ENCODE measurements at places on chromosomes 6 and 20. TPM values are rescaled to one million over a fixed set of nuclear protein-coding genes. Genes with fewer than 3 reads are reported as not detected.

DNA sequence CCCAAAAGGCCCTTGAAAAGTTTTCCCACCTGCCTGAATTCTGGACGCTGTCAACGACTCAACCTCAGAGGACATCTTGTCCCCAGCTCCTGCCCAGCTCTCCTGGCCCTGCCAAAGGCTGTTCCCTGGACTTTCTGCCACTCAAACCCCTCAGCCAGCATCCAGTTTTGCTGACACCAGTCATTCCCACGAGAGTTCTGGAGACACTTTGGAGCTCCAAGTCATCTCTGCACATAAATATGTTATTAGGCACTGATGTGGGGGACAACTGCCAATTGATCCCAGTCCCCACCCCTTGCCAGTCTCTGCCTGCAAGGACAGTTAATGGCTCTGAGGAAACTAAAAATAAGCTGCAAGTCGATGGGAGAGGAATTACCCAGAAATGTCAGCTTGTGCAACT is 38.9 kb upstream of the KCNB1 start:
- no peaks in the 10 kb centered on the region for H3K36me3 ChIP-seq
- H3K4me1 ChIP-seq: no peaks in the 10 kb centered on the region

DNA sequence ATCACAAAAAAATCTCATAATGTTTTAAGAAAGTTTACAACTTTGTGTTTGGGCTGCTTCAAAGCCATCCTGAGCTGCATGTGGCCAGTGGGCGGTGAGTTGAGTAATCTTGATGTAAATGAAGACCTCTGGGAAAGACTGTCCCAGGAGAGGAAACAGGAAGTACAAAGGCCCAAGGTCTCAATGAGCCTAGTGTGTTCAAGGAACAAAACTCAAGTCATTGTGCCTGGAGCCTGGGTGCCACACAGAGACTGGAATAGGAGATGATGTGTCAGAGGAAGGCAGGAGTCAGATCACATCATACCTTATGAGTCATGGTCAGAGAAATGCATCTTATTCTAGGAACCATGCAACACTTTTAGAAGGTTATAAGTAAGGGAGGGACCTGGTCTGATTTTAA is 51.5 kb downstream of the COL19A1 start:
- no peaks in the 10 kb centered on the region for H3K27me3 ChIP-seq
- no peak overlapping the region for H3K4me3 ChIP-seq
- H3K4me1 ChIP-seq: peaks cover 3% of the 10 kb centered on the region
- no peaks in the 10 kb centered on the region for H3K36me3 ChIP-seq
- DNase-seq: no peak
- H3K27ac ChIP-seq: no peak overlapping the region

DNA sequence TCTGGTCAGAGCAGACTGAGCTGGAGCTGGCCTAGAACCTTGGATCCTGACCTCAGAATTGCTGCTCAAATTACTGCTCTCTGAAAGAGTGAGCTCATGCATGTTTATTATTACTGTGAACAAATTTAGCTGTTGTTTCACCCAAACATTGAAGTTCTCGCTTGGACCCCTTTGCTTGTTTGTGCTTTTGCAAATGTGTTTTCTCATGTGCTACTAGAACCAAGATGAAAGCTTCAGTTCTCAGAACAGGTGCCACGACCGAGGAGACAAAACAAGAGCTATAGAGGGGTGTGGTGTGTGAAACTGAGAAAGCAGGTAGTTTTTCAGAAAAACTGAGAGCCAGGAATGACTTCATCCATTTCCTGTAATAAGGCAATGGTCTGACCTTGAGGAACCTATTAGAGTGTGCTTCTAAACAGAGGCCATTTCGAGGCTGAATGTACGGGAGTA is 50.0 kb upstream of the ESR1 start:
- H3K36me3 ChIP-seq: no peaks in the 10 kb centered on the region
- no peaks in the 10 kb centered on the region for H3K4me1 ChIP-seq
- no peak overlapping the region for H3K27ac ChIP-seq
- H3K4me3 ChIP-seq: no peak overlapping the region
- no peaks in the 10 kb centered on the region for H3K27me3 ChIP-seq

The GRIK2 gene
- polyA plus RNA-seq: 0.56 TPM

The PRKN gene
- 3.7 TPM for polyA plus RNA-seq

- H3K4me1 ChIP-seq: no peaks in the 10 kb centered on the region
- peaks cover 27% of the 10 kb centered on the region for H3K36me3 ChIP-seq
- peak; percentile 47 for DNase-seq
- H3K27ac ChIP-seq: no peak overlapping the region
- H3K4me3 ChIP-seq: no peak overlapping the region
Measured at GRCh38 chr20:58715391-58715800, 22.8 kb downstream of the NPEPL1 start.

GRCh38 chr6:111866857-111867256 is 6.4 kb downstream of the FYN start:
- H3K27me3 ChIP-seq: no peaks in the 10 kb centered on the region
- H3K4me3 ChIP-seq: no peak overlapping the region
- DNase-seq: no peak
- H3K27ac ChIP-seq: no peak overlapping the region

- no peak overlapping the region for H3K27ac ChIP-seq
- H3K4me1 ChIP-seq: no peaks in the 10 kb centered on the region
- H3K27me3 ChIP-seq: no peaks in the 10 kb centered on the region
- no peak for DNase-seq
Measured at GRCh38 chr6:90249034-90249433, 47.6 kb downstream of the BACH2 start.

- no peak for DNase-seq
- H3K4me1 ChIP-seq: no peaks in the 10 kb centered on the region
- H3K27me3 ChIP-seq: no peaks in the 10 kb centered on the region
- H3K27ac ChIP-seq: no peak overlapping the region
- H3K36me3 ChIP-seq: no peaks in the 10 kb centered on the region
Measured at GRCh38 chr6:19067165-19067564, 680.0 kb downstream of the RNF144B start.
